ENCODE measurements at places on chromosomes 2 and 18.

DNA sequence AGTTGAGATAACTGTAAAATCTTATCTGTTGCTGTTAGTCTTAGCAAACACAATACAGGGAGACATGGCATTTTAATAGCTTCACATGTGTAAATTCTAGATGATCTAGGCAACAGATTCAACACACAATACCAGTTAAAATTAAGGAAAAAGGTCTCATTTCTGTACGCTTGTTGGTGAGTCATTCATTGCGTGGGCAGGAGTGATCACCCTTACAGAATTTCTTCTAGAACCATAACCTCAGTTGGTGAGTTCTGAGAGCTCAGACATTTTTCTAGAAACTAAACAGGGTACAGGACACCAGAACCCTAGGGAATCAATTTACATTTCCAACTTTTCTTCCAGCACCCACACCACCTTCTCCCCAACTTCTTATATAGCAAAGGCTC is 81.9 kb downstream of the SLC8A1 start:
- DNase-seq, result no peak

GRCh38 chr2:55010149-55010591 is 40.1 kb downstream of the RTN4 start:
- peak; percentile 61 for DNase-seq

DNA sequence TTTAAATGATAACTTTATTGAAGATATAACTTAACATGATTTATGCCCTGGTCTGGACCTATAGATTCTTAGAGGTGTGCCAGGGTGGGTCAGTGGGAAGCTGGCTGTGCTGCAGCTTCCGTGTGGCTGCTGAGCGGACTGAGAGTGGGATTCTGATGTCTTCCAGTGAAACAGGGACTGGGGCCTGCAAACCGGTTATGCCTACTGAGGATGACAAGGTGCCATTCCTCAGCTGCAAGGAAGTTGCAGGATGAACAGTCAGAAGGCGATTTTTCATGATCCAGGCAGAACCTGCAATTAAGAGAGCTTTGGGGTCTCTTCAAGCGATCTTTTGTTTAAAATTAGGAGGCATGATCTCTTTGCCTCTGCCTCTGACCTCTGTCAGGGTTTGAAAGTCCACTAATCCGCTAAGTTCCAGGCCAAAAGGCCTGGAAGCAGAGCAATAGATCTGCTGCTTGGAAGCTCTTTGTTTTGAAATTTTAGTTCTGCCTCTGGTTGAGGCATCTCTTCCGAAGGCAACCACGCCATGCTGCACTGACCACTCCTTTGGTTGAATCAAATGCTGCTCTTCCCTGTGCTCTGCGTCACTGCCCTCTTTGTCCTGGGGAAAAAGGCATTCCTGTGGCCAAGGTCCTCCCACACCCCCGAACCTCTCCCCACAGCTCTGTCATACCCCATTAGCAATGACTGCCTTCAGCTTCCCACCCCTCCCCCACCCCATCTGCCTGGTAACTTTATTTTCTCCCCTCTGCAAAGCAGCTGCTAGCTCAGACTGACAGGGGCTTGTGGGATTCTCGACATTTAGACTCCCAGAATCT is 2.0 kb downstream of the TMEM169 start:
- no peak for DNase-seq

DNA sequence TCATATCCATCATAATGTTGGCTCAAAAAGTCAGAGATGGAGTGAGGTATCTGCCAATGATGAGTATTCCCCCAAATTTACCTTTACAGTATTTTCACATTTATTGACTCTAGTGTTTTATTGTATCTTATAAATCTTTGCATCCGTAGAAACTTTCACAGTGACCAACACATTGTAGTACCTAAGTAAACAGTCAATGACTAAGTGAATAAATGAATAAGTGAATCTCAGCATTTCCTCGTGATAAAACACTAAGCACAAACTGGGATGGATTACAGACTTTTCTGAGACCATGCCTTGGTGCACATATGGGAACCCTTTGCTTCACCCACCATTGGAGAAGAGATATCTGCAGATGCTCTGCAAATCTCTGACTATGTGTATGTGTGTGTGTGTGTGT is 429.9 kb downstream of the NR4A2 start:
- DNase-seq, result no peak

- DNase-seq, result peak; percentile 74
Measured at GRCh38 chr2:20424300-20425290, 22.3 kb upstream of the RHOB start.

DNA sequence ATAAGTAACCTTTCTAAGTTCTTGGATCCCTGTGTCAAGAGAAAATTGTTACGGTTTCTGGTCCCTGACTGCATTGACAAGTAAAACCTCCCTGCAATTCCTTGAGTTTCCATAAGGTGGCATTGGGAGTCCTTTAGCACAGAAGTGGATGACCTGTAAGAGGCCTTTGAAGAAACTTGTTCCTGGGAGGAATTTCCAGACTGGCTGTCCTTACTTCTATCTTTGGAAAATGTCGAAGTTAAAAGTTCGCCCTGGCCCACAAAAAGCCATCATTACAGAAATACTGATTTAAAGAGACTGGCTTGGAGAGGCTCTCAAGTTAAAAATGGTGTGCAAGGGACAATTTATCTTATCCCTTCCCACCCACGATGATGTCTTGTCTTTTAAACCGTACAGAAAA is 218.4 kb downstream of the CDH20 start:
- DNase-seq, result no peak

GRCh38 chr2:206274434-206275311 is at the start of gene ZDBF2:
ZDBF2 (plus strand) TSS chr2:206274663; CDS start chr2:206281850, 7,187 bp downstream.
- DNase-seq, result peak; percentile 59

DNA sequence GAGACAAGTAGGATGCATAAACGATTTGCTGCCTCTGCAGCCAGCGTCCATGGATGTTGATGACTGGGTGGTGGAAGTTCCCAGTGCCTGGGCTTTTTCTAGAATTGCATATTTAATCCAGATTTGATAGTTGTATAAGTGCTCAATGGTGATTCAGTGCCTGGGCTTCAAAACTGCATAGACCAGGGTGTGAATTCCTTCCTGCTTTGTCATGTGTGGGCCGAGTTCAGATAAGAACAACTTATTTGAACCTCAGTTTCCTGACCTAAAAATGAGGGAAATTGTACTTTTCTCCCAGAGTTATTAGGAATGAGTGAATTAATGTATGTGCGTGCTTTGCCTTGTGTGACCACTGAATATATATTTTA is 154.6 kb downstream of the WDSUB1 start:
- DNase-seq, result no peak

DNA sequence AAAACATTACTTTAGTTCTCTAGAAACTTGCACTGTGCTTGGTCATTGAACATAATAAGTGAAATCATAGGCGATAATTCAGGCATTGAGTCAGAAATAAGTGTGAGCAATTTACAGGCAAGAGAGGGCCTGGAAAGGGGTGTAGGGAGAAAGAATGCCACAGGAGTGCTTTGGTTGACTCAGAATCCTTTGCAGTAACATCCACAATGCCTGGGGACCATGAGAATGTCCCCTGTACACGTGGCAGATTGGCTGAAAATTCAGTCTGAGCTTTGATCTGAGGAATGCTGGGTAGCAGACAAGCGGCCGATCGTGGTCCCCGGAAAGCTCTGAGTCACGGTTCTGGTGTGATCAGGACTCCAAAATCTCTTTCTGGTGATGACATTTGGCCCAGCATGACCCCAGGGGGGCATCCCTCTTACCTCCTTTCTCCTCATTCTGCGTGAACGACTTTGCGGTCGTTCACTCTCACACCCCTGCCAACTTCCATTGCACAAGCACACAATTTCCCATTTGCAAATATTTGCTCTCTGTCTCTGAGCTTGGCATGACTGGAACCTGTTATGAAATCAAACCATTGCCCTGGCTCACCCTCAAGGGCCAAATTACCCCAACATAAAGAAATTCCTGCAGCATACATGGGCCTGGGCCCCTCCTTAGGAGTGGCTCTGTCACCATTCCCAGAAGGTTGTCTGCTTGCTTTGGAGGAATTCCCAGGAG is 305.0 kb upstream of the EPAS1 start:
- DNase-seq, result peak; percentile 72

DNA sequence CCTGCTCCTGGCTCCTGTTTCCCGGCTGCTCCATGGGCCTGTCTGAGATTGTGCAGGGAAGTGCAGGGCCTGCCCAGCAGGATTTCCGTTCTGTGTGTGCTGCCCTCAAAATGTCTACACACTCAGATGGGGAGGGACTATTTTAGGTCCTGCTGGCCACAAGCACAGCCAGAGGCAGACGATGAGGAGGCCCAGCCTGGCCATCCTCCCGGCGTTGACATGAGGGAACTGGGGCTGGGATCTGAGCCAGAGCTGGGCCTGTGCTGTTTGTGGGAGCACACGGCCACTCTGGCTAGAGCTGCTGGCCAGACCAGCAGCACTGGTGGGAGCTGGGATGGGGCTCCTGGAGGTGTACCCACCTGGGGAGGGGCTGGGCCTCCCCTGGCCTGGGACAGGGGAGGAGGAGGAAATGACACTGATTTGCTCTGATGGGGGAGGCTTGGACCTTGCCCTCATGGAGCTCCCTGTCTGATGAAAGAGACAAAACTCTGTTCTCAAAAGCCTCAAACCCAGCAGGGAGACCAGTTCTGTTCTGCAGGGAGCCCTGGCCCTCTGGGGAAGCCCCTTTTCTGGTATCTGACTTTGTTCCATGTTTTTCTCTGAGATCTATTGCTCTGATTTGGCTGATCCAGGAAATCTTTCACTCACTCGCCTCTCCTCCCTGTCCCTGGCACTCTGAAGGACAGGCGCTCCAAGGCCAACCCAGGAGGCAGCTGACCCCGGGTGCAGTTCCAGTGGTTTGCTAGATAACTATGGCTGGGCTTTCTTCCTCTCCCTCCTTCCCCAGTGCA is 161.8 kb downstream of the DYSF start:
- DNase-seq, result peak; percentile 60

DNA sequence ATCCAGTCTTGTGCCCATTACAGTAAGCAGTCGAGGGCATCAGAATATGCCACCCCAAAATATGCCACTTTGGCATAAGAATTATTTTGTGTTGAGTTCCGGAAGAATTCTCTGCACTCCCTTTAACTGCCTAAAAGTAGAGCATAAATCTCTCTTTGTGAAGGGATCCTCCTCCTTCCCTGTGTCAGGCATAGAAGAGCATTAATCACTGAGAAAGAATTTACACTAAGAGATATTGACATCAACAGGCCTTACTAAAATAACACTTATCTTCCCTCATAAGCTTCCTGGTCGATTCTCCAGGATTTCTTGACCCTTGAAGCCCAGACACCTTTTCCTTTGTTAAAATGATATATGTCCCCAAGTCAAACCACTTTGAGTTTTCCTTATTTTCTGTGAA is 27.6 kb upstream of the KYNU start:
- no peak for DNase-seq
